ENCODE measurements at places on chromosomes 2 and 18.
A peak's percentile ranks its signal among the peaks of the same experiment; 100 is the strongest.

- DNase-seq, result no peak
These were observed 439.8 kb downstream of the RNF144A start for GRCh38 chr2:7356909-7357584.

GRCh38 chr18:77167251-77167650, 34.7 kb upstream of the MBP start:
- no peak for DNase-seq

DNA sequence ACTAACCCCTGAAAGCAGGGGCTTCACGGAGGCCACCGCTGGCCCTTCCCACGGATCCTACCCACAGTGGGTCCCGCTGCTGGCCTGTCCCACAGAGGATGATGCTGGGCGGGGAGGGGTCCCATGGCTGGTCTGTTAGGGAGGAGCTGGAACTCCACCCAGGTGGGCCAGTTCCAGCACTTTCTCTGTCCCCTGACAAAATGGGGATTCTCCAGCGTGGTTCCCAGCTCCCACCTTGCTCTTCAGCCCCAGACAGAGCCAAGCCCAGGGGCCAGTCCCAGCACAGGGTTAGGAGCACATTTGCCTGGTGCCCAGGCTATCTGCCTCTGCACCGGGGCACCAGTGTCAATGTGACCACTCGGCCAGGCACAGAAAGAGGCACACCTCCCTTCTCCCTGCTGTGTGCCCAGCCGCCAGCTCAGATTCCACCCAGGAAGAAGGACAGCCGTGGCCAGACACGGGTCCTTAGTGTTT, 50.0 kb downstream of the ANKMY1 start:
- no peak for DNase-seq

- no peak for DNase-seq
These were observed 7.3 kb downstream of the GATA6 start for GRCh38 chr18:22176420-22177326.

- no peak for DNase-seq
These were observed 6.1 kb downstream of the ARPC2 start for GRCh38 chr2:218223046-218223445.

GRCh38 chr2:112699984-112700667, 20.7 kb upstream of the NT5DC4 start:
- DNase-seq, result no peak

DNA sequence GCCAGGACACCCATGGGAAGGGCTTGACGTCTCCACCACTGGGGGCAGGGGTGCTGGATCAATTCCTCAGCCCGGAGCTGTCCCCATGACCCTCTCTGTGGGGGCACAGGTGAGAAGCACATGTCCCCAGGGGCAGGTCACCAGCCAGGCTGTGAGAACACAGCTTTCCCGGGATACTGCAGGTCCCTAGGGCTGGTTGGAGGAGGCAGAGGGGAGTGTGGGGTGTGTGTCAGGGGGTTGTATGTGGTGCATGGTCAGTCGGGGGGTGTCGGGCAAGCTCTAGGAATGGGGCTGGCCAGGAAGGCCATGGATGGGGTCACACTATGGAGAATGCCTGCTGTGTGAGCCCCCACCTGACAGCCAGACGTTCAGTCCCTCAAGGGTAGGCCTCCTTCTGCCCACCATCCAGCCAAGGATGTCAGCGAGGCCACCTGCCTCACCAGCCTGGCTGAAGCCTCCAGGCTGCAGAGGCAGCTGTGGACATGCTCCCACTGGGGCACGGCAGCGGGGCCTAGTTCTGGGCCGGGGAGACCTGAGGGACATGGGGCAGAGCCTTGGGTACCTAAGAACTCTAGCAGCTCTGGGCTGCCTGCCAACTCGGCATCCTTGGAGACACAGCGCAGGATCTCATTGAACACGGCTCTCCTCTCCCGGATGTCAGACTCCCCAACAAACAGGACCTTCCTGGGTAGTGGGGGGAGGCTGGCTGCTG, 10.3 kb downstream of the HS1BP3 start:
- no peak for DNase-seq

- DNase-seq, result peak; percentile 32
These were observed 57.2 kb upstream of the RTN4 start for GRCh38 chr2:55107436-55107835.

DNA sequence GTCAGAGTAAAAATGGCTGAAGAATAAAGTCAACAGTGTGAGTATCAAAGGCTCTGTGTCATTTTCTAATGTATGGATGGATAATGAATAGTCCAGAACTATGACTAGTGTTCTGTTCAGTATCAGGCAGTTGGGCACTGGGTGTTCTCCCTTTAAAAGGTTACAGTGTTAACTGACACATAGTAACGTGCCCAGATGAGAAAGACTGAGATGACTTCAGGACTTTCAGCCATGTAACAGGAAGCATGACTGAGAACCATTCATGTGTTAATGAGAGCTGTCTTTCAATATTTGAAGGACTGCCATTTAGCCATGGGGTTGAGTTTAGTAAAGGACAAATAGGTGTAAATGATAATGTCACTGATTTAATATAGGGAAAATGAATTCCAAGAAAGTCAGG, 187.1 kb downstream of the GULP1 start:
- no peak for DNase-seq
